ENCODE measurements at places on chromosomes 13 and 19.

GRCh38 chr19:7632340-7633203 lies 947 bp downstream of the PCP2 start:
- no peak for DNase-seq

DNA sequence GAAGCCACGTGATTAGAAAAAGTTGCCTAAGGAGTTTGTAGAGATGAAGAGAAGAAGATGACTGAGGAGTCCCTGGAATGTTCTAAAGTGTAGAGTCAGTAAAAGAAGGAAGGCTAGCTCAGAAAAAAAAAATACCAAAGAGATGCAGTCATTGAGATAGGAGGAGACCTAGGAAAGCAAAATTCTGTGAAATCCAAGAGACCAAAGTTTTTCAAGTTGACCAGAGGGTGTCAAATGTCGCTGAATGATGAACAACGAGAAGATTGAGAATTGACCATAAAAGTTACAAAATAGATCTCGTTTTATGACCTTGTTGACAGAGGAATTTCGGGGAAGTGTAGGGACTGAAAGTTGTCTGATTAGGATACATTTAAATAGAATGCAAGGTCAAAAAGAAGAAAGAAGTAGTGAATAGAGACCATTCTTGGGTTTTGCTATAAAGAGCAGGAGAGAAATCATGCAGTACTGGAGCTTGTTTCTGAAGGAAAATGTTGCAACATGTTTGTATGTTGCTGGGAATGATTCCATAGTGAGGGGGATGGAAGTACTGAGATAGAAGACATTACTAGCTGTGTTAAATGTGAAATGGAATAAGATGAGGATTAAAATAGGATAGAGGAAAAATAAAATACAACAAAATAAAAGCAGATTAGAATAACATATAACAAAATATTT lies 30.2 kb upstream of the HTR2A start:
- DNase-seq, result no peak

DNA sequence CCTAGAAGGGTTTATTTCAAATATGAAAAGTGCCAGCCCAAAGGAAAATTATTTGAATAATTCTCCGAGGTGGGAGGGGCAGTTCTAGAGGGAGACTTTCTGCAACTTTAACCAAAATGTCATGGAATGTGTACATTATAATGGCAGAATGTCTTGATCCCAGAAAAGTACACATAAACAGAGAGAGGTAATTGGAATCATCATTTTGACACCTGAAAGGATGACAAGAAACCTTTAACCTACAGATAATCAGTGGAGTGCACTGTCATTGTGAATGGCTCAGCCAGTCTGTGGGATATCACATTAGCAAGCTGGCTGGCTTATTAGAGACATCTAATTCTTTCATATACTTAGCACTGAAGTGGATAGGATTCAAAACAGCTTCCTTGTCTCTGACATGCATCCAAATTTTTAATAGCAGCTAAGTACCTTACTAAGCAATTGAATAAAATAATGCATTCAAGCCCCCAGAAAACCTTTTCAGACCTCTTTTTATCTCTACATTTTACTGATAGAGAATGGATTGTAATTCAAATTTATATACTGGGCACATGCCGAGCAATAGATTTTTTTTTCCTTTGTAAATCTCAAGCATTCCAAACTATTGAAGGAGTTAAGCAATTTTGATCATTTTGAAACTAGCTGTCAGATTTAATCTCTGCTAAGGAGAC lies 468.6 kb downstream of the COG6 start:
- no peak for DNase-seq

DNA sequence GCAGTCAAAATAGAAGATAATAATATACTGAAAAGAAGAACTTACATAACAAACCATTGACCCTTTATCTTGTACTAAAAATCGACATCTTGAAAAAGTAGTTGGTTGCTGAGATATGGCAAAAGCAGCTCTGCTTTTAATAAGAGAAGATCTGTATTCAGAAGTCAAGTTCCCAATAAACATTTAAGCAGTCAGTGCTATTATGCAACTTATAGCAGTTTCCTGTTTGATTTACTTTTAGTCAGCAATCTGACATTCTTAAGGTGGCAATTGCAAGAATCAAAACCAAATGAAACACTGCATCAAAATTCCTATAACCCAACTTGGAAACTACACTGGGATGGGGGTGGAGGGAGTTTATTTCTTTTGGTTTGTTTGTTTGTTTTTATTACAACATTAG lies 165.5 kb downstream of the TBC1D4 start:
- DNase-seq, result no peak

DNA sequence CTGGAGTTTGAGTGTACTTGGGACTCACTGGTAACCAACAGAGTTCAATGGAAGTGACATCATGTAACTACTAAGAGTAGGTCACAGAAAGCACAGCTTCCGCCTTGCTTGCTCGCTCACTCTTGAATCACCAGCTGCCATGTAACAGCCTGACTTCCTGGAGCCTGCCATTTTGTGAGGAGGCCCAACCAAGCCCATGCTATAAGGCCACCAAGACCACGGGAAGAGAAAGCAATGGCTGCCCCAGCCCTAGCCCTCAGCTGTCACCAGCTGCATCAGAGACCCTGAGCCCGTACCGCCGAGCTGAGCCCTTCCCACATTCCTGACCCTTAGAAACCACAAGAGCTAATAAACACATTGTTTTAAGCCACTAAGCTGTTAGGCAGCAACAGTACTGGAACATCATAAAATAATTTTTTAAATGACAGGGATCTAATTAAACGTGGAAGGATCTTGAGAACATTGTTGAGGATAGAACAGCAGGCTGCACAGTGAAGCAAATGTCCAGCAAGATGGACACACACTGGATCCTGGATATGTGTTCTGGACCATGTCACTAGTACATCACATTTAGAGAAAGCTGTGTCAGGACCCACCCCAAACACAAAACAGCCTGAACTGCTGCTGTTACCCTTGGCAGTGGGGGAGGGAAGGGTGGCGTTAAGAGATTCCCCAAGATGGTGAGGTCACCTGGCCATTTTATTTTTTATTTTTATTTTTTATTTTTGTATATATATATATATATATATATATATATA lies 21.7 kb upstream of the LDLR start:
- no peak for DNase-seq

- peak; percentile 76 for DNase-seq
Observed at GRCh38 chr19:50333737-50334617, 4.8 kb upstream of the KCNC3 start.

DNA sequence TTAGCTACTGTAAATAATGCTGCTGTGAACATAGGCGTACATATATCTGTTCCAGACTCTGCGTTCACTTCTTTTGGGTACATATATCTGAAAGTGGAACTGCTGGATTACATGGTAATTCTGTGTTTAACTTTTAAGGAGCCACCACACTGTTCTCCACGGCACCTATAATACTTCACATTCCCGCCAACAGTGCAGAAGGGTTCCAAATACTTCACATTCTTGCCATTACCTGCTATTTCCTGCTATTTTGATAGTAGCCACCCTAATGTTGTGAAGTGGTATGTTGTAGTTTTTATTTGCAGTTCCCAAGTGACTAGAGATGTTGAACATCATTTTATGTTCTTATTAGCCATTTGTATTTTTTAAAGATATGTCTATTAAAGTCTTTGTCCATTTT lies 377.4 kb upstream of the SLC10A2 start:
- DNase-seq, result no peak

- no peak for DNase-seq
Observed at GRCh38 chr19:55255618-55256423, 3.0 kb downstream of the PPP6R1 start.

GRCh38 chr19:29259867-29260281 lies 46.9 kb upstream of the UQCRFS1 start:
- no peak for DNase-seq

DNA sequence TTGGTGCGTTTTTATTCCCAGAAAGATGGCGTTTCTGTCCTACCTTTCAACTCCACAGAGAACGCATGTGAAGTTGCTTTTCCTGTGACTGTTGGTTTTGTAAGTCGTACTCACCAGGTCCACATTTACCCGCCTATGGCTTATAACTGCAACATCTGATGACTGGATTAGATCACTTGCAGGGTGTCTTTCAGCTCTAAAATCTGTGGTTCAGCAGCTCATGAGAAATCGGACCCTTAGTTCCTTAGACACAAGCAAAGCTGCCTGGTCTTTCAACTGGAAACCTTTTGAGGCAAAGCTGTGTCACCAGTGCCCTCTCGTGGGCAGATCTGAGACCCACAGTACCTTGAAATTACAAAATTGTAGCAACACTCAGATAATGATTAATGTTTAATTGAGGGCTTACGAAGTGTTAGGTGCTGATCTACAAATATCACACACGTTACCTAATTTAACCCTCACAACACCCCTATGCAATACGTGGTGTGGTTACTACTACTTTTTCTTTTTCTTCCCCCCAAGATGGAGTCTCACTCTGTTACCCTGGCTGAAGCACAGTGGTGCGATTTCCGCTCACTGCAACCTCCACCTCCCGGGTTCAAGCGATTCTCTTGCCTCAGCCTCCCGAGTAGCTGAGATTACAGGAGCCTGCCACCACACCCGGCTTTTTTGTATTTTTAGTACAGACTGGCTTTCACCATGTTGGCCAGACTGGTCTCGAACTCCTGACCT lies 65.4 kb downstream of the RUBCNL start:
- DNase-seq, result peak; percentile 86

DNA sequence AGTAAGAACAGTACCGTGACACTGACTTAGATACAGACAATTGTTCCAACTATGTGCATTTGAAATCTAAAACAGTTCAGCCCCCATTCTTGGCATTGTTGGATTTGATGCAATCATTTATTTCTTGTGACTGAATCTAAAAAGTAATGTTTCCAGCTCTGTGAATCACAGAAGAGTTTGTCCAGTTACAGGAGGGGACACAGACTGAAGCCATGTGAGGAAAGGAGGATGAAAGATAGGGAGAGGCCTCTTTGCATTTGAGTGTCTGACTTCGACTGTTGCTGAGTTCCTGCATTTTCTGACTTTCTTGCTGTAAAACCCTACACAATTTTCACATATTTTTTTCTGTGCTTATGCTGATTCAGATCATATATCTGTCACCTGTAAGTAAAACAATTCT lies 179.3 kb upstream of the PCDH17 start:
- DNase-seq, result no peak

GRCh38 chr19:49780861-49781260 lies 14.1 kb downstream of the AP2A1 start:
- DNase-seq, result no peak

DNA sequence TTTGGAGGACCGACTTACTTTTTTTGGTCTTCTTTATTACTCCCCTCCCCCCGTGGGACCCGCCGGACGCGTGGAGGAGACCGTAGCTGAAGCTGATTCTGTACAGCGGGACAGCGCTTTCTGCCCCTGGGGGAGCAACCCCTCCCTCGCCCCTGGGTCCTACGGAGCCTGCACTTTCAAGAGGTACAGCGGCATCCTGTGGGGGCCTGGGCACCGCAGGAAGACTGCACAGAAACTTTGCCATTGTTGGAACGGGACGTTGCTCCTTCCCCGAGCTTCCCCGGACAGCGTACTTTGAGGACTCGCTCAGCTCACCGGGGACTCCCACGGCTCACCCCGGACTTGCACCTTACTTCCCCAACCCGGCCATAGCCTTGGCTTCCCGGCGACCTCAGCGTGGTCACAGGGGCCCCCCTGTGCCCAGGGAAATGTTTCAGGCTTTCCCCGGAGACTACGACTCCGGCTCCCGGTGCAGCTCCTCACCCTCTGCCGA lies 409 bp downstream of the FOSB start:
- DNase-seq, result no peak

DNA sequence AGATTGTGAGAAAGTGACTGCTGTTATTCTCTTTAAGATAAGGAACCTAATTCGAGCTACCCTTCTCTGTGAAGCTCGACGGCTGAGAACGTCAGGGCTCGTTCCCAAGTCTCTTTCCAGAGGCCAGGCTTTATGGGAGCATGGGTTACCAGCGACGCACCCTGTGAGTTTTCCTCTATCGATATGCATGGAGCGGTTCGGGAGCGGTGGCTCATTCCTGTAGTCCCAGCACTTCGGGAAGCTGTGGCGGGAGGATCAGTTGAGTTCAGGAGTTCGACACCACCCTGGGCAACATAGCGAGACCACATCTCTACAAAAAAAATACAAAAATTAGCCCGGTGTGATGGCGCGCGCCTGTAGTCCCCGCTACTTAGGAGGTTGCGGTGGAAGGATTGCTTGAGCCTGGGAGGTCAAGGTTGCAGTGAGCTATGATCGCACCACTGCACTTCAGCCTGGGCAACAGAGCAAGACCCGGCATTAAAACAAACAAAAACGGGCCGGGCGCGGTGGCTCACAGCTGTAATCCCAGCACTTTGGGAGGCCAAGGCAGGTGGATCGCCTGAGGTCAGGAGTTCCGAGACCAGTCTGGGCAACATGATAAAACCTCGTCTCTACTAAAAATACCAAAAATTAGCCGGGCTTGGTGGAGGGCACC lies 681 bp upstream of the ZNF606 start:
- DNase-seq, result no peak

- DNase-seq, result no peak
Observed at GRCh38 chr19:5808120-5808816, 3.4 kb downstream of the NRTN start.

DNA sequence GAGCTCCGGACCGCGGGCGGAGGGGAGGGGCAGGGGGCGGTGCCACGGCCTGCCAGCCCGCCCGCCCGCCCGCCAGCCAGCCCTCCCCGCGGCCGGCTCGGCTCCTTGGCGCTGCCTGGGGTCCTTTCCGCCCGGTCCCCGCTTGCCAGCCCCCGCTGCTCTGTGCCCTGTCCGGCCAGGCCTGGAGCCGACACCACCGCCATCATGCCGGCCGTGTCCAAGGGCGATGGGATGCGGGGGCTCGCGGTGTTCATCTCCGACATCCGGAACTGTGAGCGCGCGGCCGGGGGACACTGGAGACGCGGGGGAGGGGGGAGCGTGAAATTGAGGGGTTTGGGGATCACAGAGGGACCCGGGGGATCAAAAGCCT lies at the start of gene AP2A1:
AP2A1 (plus strand) TSS at position 72 of the 370 bp plus-strand sequence; CDS start at position 205, 133 bp downstream.
- no peak for DNase-seq

- DNase-seq, result no peak
Observed at GRCh38 chr13:38700051-38700450, 13.2 kb downstream of the FREM2 start.

GRCh38 chr19:15296841-15297415 lies 35.4 kb downstream of the BRD4 start:
- DNase-seq, result no peak

GRCh38 chr19:10718205-10719196 lies 622 bp downstream of the DNM2 start:
- DNase-seq, result peak; percentile 45

GRCh38 chr19:7067716-7068115 lies 1.8 kb upstream of the ZNF557 start:
- no peak for DNase-seq

GRCh38 chr19:41362143-41362847 lies 1.7 kb downstream of the B9D2 start:
- DNase-seq, result no peak

DNA sequence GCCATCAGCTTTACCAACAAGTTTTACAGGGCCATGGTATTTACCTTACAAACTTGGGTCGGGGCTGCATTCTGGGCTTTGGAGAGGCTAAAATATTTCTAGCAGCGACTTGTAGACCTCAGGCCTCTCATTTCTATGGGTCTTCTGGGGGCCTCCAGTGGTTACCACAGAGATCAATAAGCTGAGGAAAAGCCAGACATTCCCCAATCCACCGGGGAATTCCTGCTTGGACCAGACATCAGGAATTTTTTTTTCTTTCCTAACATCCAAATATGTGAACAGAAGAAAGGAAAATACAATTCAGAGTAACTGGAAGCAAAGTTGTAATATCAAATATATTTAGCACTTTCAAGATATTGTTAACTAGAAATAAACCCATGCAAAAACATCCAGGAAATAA lies 1.5 kb downstream of the DZIP1 start:
- DNase-seq, result no peak
